ENCODE measurements at places on chromosomes 1 and 21.

- no peak for DNase-seq
Observed at GRCh38 chr1:88079036-88079435, 605.0 kb upstream of the PKN2 start.

- DNase-seq, result no peak
Observed at GRCh38 chr1:235552146-235552716, 48.0 kb upstream of the B3GALNT2 start.

GRCh38 chr21:19523746-19524145 is 1120.2 kb upstream of the TMPRSS15 start:
- no peak for DNase-seq

GRCh38 chr1:6757719-6758435 is 27.4 kb upstream of the CAMTA1 start:
- DNase-seq, result no peak

DNA sequence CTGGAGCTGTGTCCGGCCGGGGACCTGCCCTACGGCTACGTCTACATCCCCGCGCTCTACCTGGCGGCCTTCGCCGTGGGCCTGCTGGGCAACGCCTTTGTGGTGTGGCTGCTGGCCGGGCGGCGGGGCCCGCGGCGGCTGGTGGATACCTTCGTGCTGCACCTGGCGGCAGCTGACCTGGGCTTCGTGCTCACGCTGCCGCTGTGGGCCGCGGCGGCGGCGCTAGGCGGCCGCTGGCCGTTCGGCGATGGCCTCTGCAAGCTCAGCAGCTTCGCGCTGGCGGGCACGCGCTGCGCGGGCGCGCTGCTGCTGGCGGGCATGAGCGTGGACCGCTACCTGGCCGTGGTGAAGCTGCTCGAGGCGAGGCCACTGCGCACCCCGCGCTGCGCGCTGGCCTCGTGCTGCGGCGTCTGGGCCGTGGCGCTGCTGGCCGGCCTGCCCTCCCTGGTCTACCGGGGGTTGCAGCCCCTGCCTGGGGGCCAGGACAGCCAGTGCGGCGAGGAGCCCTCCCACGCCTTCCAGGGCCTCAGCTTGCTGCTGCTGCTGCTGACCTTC is 412 bp downstream of the GPR25 start:
- DNase-seq, result no peak

DNA sequence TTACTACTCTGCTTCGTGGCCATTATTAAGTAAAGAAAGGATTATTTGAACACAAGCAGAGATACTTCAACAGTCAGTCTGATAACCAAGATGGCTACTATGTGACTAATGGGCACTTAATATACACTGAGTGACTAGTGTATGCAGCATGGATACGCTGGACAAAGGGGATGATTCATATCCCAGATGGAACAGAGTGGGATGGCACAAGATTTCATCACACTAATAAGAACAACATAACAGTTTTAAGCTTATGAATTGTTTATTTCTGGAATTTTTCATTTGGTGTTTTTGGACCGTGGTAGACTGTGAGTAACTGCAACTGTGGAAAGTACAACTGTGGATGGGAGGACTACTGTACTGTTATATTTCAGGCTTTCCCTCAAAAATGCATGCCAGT is 9.4 kb downstream of the ZCCHC17 start:
- no peak for DNase-seq

DNA sequence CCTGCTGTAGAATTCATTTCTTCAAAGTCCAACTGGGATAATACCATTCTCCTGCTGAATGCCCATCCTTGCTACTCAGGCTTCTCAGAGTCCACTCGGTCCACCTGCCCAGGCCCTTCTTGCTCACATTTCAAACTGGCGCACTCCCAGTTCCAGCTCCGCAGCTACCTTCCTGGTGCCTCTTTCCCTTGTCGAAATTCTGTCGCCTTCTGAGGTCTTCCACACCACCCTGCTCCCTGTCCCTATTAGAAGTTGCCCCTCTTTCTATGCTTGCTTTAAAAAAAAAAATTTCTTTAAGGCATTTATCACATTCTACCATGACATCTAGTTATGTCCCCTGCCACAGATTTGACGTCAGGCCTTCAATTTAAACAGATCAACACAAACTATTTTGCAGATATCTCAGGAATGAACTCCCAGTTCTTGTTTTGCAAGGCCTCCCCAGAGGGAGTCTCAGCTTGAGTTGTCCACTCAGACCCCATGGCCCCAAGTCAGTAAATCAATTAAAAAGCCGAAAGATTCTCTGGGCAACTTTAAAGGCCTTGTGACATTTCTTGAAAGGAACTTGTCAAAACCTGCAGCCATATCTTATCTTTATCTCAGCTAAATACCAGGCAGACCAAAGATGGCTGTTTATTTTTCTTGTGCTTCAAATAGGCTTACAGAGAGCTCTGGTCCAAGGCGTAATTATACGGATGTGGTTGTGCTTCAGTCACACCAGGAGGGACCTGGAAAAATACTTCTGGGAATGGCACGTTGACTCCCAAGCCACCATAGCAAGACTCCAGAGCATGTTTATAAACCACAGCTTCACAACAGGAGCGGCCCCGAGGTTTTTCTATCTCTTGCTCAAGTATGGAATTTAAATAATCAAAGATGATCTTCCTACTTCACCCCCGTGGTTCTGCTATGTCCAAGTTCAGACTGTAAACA is 2.2 kb downstream of the FAM89A start:
- no peak for DNase-seq

DNA sequence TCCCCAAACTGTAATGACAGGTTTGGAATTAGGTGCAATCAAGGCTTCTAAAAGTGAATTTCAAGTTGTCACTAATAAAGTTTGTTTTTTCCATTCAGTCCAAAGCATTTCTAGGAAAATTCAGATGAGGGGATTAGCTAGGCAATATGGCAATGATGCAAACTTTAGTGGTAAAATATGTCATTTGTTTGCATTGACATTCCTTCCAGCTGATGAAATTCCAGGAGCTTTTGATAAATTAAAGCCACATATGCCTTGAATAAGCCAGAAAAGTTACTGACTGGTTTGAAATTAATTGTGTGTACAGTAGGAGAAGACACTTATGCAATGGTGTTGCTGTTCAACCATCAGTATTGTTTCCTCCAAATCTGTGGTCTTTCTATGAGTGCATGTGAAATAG is 57.8 kb downstream of the MROH9 start:
- no peak for DNase-seq

GRCh38 chr1:230136453-230137336 is 69.7 kb downstream of the GALNT2 start:
- no peak for DNase-seq
